Activated CD8-positive, alpha-beta T cell treated with anti-CD3 and anti-CD28 coated beads for 36 hours (primary cell): ENCODE measurements at places on chromosomes 12 and 14. TPM values are rescaled to one million over a fixed set of nuclear protein-coding genes. Genes with fewer than 3 reads are reported as not detected.

DYNC1H1 gene
- total RNA-seq: 301 TPM

LRTM2 gene
- not detected for total RNA-seq

MAP1LC3B2 gene
- total RNA-seq: 3.1 TPM

DNA sequence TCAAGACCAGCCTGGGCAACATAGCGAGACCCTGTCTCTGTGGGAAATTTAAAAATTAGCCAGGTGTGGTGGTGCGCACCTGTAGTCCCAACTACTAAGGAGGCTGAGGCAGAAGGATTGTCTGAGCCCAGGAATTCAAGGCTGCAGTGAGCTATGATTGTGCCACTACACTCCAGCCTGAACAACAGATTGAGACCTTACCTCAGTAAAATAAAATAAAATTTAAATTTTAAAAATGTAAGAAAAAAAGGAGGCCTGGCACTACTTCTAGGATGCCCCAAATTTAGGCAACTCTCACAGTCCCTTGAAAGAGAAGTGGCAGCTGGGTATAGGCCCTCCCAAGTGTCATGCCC is 918 bp upstream of the INHBE start:
- H3K36me3 ChIP-seq: no peaks in the 10 kb centered on the region
- H3K27ac ChIP-seq: peak overlapping the region; percentile 84
- no peak for DNase-seq
- peaks cover 35% of the 10 kb centered on the region for H3K4me1 ChIP-seq

DNA sequence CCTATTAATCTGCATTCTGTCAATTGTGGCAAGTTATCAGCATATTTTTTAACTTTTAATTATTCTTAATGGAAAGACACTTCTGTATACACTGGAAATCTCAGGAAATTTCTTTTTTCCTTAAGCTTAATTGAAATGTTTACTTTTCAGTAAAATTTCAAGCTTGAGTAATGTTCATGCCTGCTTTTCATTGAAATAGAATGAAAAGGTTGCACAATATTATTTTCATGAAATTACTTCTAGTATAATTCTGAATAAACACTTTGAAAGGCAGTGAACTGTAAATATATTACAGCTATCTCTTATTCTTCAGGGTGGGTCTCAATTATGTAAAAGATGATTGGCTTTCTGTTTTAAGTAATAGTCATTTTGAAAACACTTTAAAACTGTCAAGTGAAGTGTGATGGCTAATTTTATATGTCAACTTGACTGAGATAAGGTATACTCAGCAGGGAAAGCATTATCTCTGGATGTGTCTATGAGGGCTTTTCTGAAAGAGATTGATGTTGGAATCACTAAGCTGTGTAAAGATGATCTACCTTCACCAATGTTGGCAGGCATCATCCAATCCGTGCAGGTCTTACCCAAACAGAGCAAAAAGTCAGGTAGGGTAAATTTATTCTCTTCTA is 29.9 kb downstream of the CLEC2D start:
- no peaks in the 10 kb centered on the region for H3K27me3 ChIP-seq
- peaks cover 43% of the 10 kb centered on the region for H3K36me3 ChIP-seq
- H3K4me1 ChIP-seq: peaks cover 71% of the 10 kb centered on the region
- no peak for DNase-seq
- peak overlapping the region; percentile 27 for H3K27ac ChIP-seq

DNA sequence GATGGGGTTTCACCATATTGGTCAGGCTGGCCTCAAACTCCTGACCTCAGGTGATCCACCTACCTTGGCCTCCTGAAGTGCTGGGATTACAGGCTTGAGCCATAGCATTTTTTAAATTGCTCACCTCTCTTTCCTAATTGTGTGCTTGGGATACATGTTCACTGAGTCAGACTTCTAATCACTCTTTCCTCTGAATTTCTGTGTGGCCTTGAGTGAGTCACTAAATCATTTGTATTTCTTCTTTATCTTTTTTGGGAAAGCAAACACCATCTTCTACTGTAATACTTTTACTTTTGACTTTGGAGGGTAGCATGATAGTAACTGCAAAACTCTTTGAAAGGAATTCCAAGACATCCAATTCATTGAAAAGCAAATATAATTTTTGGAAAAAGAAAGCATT is 60.8 kb downstream of the FLRT2 start:
- peaks cover 7% of the 10 kb centered on the region for H3K4me1 ChIP-seq
- no peak overlapping the region for H3K27ac ChIP-seq
- DNase-seq: no peak
- no peak overlapping the region for H3K4me3 ChIP-seq
- H3K27me3 ChIP-seq: no peaks in the 10 kb centered on the region

SLC2A13 gene
- 9.3 TPM for total RNA-seq

GRCh38 chr12:47881051-47881450 is 23.7 kb downstream of the VDR start:
- no peak overlapping the region for H3K27ac ChIP-seq
- H3K27me3 ChIP-seq: no peaks in the 10 kb centered on the region
- H3K36me3 ChIP-seq: peaks cover 85% of the 10 kb centered on the region
- DNase-seq: no peak
- peak overlapping the region; percentile 48 for H3K4me3 ChIP-seq

GRCh38 chr12:132148368-132149045 is 4.2 kb downstream of the NOC4L start:
- peaks cover 4% of the 10 kb centered on the region for H3K36me3 ChIP-seq
- no peak overlapping the region for H3K27ac ChIP-seq
- DNase-seq: no peak
- H3K4me3 ChIP-seq: no peak overlapping the region
- H3K4me1 ChIP-seq: peaks cover 21% of the 10 kb centered on the region

DNA sequence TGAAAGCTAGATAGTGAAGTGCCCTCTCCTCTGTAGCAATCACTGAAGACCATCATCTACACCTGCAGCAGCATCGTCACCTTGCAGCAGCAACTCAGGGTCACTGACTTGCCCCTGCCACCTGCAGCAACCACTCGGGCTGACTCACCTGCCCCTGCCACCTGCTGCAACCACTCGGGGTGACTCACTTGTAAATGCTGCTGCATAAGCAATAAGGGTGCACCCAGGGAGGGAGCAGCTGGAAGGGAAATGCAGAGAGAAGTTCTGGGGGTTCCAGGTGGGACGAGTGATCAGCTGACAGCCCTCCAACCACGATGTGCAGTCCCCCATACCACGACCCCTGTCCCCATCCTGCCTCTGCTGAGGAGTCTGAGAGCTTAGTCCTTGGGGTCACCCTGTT is 357.1 kb upstream of the SFSWAP start:
- no peak overlapping the region for H3K27ac ChIP-seq
- peaks cover 13% of the 10 kb centered on the region for H3K27me3 ChIP-seq
- H3K4me3 ChIP-seq: no peak overlapping the region
- no peak for DNase-seq

DNA sequence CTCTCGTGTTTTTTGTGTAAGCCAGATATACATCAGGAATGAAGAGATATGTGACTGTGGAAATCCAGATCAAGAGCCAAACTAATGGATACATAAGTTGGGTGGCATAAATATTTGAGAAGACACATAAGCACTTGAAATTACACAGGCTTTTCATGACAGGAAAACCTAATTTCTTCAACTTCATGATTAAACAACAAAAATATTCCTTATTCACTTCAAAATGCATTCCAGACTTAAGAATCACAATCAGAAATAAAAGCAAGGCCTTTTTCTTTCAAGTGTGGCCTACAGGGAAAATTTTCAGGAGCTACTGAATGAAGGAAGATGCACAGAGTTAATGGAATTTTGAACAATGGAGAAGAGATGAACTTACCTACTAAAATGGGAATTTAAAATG is 515.6 kb downstream of the FOXG1 start:
- H3K27ac ChIP-seq: no peak overlapping the region
- no peaks in the 10 kb centered on the region for H3K36me3 ChIP-seq
- no peaks in the 10 kb centered on the region for H3K27me3 ChIP-seq
- no peaks in the 10 kb centered on the region for H3K4me1 ChIP-seq

- peaks cover 17% of the 10 kb centered on the region for H3K36me3 ChIP-seq
- no peak overlapping the region for H3K4me3 ChIP-seq
- no peak for DNase-seq
- no peaks in the 10 kb centered on the region for H3K27me3 ChIP-seq
Observed at GRCh38 chr12:103802586-103802886, 38.5 kb downstream of the NT5DC3 start.

SMCO2 gene
- not detected for total RNA-seq

DNA sequence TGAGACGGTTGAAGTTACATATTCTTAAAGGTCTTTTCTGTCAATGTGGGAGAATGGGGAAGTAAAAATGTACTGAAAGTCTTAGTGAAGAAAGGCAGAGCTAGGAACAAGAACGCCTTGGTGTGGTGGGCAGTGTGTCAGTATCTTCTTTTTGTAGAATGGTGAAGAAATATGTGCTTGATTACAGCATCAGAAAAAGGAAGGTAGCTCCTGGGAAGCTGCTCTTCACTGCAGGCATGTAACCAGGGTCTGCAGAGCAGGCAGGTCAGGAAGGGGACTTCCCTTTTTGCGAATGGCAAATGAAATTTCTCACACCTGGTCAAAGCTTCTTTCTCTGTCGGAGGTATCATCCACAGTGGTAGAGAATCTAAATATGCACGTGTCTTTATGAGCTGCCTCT is 226.2 kb downstream of the ADAMTS20 start:
- H3K36me3 ChIP-seq: no peaks in the 10 kb centered on the region
- no peak overlapping the region for H3K27ac ChIP-seq
- no peaks in the 10 kb centered on the region for H3K4me1 ChIP-seq
- no peak for DNase-seq
- H3K4me3 ChIP-seq: no peak overlapping the region

DNA sequence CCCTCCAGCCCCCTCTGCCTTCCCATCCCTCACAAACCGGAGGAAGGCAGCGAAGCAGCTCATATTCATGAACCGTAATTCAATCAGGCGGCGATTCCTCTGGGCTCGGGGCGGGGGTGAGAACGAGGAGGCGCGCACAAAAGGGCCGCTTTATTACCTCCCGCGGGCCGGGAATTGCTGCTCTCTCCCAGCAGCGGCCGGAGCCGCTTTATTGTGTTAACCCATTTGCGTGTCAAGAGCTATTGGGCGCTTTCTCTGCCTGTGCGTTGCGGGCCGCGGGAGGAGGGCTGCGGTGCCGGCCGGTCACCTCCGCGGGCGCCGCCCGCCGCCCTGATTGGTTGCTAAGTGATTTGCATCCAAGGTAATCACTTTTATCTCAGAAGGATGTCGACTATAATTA is 4.8 kb downstream of the FAM222A start:
- H3K36me3 ChIP-seq: no peaks in the 10 kb centered on the region
- no peak for DNase-seq
- peaks cover 8% of the 10 kb centered on the region for H3K27me3 ChIP-seq
- no peak overlapping the region for H3K4me3 ChIP-seq

DNA sequence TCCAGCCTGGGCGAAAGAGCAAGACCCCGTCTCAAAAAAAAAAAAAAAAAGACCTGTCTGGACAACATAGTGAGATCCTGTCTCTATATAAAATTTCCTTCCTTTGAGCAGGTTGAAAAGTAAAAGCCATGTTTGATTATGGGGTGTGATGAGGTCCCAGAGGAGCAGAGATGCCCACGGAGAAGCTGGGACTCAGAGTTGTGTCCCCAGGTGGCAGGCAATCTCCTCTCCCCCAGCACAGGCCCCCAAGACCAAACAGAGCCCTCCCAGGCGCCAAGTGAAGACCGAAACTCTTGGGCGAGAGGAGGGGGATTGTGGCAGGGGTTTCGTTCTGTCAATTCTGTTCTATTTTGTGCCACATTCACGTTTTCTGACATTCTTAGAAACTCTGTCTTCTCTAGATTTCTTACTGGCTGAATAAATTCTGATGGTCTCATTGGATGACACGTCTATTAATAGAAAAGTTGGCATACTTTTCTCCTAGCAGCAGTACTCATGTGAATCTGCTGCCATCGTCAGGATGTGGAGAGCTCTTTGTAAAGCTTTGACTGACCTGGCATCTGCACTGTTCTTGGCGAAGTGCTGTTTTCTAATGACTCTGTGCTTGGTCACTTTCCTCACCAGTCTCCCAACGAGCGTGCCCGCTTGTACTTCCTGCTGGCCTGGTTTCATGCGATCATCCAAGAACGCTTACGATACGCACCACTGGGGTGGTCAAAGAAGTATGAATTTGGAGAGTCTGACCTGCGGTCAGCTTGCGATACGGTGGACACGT is 43.4 kb downstream of the HSP90AA1 start:
- H3K27me3 ChIP-seq: no peaks in the 10 kb centered on the region

CYP46A1 gene
- total RNA-seq: 0.20 TPM

DNA sequence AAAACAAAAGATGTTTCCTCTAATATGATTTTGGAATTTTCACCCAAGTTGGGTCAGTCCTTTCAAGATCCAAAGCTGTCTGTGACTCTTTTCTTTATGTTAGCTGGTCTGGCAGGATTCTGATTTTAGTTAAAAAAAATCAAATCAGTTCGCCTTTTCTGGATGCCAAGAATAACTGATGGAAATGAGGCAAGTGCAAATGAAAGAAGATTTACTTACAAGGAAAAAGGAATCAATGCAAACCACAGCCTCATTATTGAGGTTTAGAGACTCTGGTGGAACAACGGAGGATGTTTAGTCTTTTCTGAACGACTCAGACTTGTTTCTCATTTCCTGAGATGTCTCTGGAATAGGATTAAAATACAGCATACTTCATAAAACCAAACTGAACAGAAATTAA is 117.0 kb upstream of the DYRK2 start:
- H3K4me1 ChIP-seq: peaks cover 9% of the 10 kb centered on the region
- H3K27me3 ChIP-seq: no peaks in the 10 kb centered on the region
- no peaks in the 10 kb centered on the region for H3K36me3 ChIP-seq
- H3K4me3 ChIP-seq: no peak overlapping the region
- H3K27ac ChIP-seq: no peak overlapping the region

DNA sequence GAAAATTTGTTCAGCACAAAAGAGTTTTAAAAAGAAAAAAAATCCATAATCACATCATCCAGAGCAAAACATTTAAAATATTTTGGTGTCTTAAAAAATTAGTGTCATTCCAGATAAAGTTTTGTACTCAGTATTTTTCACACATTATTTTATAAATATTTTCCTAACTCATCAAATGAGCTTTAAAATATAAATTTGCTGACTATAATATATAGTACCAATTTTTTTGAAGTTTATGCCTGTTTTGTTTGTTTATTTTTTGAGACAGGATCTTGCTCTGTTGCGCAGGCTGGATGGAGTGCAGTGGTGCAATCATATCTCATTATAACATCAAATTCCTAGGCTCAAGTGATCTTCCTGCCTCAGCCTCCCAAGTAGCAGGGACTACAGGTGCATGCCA is 164.1 kb downstream of the SLC41A2 start:
- no peak overlapping the region for H3K4me3 ChIP-seq
- no peaks in the 10 kb centered on the region for H3K36me3 ChIP-seq
- no peak overlapping the region for H3K27ac ChIP-seq
- no peaks in the 10 kb centered on the region for H3K27me3 ChIP-seq
- DNase-seq: no peak

- H3K4me1 ChIP-seq: no peaks in the 10 kb centered on the region
- peaks cover 12% of the 10 kb centered on the region for H3K27me3 ChIP-seq
- no peak overlapping the region for H3K27ac ChIP-seq
- no peak overlapping the region for H3K4me3 ChIP-seq
- no peaks in the 10 kb centered on the region for H3K36me3 ChIP-seq
Observed at GRCh38 chr14:56087671-56088471, 30.3 kb upstream of the PELI2 start.

- H3K27ac ChIP-seq: no peak overlapping the region
- no peaks in the 10 kb centered on the region for H3K27me3 ChIP-seq
- no peaks in the 10 kb centered on the region for H3K4me1 ChIP-seq
Observed at GRCh38 chr14:21136024-21136423, 19.8 kb downstream of the OR5AU1 start.

RERG gene
- total RNA-seq: not detected

GRCh38 chr14:103488960-103489359 is 33.7 kb downstream of the CKB start:
- no peak for DNase-seq
- H3K27ac ChIP-seq: no peak overlapping the region

PTCSC3 gene
- total RNA-seq: not detected
